Cardiac fibroblast (primary cell): ENCODE measurements at places on chromosomes 12 and 14.

- DNase-seq: peak; percentile 59
Measured at GRCh38 chr14:94180655-94181271, 6.6 kb downstream of the PPP4R4 start.

DNA sequence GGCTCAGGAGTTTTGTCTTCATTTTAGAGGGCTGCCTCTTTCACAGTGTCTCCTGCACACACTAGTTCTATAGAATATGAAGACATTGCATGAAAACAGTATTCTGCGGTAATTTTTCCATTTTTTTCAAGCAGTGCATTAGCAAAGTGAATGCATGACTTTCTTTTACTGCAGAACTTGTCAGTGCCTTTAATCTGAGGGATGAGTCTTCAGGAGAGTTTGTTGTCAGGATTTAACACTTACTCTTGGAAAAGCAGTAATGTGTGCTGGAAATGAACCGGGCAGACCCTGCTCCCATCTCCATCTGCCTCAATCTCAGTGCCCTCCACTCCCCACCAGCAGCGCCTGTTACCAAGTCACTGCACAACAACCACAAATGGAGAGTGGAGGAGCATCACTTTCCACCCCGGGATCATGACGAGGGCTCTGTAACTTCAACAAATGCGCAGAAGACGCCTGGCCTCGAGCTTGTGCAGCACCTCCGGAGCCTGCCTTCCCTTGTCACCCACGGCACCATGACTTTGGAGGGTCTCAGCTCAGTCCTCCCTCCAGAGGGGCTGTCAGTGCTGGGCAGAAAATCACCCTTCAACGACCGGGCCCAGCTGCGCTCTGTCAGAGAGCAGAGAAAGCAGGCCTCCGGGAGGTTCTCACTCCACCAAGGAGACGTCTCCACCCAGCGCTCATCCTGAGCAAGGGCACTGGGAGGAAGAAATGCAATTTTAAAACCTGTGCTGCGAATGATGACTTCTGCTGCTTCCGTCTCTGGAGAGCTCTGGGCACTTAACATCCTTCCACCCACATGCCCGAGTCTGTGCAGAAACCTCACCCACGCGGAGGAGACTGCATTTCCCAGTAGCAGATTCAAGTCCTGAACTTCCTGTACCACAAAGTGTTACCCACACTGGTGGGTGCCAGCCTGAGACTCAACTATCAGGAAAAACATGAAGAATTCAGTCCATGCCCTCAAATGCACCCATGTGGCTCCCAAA lies 255.7 kb downstream of the ADGRD1 start:
- DNase-seq: no peak

DNA sequence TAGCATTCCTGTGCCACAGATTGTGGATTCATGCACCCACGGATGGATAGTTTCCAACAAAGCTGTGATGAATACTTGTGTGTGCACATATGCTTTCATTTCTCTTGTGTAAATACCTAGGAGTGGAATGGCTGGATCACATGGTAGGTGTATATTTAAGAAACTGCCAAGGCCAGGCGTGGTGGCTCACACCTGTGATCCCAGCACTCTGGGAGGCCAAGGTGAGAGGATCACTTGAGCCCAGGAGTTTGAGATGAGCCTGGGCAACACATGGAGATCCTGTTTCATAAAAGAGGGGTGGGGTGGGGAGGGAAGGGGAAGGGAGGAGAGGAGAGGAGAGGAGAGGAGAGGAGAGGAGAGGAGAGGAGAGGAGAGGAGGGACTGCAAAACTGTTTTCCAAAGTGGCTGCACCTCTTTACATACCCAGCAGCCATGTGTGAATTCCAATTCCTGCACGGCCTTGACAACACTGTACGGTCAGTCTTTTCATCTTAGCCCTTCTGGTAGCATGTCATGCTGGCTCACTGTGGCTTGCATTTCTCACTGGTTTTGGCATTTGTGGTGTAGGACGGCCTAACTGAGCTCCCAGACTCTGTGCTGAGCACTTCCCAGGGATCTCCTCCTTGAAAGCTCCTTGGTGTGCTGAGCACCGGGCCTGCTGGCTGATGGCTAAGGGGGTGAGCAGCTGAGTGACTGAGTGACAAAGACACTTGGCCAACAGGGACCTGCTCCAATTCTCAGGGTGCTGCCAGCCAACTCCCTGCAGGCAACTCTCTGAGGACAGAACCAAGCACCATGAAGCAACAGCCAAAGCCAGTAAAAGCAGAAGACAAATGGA lies 27.9 kb downstream of the SYNE3 start:
- DNase-seq: no peak

DNA sequence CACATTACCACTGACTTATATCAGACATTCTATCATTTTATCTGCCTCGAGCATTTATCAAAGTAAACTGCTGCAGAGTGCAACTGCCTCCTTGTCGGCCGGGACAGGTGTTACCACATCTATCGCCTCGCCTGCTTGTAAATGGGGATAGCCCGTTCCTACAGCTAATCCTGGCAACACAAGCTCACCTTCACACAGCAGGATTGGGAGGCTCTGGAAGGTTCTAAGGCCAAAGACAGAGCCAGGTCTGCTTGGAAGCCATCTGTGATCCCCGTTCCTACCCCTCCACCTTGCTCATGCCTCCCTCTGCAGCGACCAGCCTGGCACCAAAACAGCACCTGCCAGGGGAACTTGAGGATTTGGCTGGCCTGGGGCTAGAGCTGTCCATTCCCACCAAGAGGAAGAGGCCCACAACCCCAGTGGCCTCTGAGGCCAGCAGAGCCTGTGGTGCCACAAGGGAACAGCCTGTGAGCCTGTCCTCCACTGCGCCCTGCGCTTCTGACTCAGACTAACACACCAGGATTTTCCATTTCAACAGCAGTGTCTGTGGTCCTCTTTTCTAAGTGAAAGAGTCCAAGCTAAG lies 114.8 kb upstream of the DIO3 start:
- DNase-seq: no peak

- peak; percentile 32 for DNase-seq
Measured at GRCh38 chr12:70197345-70197744, 45.9 kb upstream of the CNOT2 start.

GRCh38 chr12:78719721-78720120 lies 144.9 kb upstream of the SYT1 start:
- no peak for DNase-seq

- peak; percentile 49 for DNase-seq
Measured at GRCh38 chr12:54294152-54294952, 6.5 kb downstream of the NFE2 start.

DNA sequence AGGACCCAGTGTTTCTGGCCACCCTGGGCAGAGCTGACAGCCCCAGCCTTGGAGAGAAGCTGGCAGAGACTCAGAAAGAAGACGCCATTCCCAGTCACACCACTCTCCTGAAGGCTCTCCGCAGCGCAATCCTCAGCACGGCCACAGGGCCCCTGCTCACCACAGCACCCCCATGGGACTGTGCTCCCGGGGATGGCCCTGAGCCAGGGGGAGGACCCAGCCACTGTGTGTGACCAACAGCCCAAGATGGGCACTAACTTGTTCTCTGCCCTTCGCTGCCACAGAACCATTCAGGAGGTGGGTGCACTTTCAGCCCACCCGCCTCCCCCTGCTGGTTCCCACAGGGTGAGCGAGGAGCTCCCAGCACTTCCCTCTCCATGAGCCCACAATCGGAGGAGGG lies 57.1 kb downstream of the CCNK start:
- DNase-seq: no peak

DNA sequence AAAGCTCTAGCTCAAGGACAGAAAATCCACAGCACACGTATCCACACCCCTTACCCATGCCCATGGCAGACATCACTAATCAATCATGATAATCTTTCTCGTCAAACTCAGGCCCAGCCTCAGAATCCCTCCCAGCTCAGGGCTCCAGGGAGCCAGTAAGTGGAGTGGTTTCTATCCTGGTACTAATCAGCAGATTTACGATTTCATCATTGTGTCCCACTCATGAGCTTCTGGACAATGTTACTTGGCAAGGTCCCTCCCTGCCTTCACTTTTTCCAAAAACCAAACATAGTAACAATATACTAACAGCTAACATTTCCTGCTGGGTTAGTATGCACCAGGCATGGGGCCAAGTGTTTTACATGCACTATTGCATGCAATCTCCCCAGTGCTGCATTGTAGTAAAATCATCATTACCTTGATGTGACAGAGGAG lies 45.8 kb upstream of the NCOR2 start:
- peak; percentile 88 for DNase-seq

- DNase-seq: peak; percentile 70
Measured at GRCh38 chr14:25150934-25151790, 101.2 kb upstream of the STXBP6 start.

GRCh38 chr14:36502558-36503508 lies 17.2 kb downstream of the NKX2-1 start:
- no peak for DNase-seq

GRCh38 chr14:100692859-100693558 lies 33.7 kb upstream of the DLK1 start:
- peak; percentile 69 for DNase-seq

DNA sequence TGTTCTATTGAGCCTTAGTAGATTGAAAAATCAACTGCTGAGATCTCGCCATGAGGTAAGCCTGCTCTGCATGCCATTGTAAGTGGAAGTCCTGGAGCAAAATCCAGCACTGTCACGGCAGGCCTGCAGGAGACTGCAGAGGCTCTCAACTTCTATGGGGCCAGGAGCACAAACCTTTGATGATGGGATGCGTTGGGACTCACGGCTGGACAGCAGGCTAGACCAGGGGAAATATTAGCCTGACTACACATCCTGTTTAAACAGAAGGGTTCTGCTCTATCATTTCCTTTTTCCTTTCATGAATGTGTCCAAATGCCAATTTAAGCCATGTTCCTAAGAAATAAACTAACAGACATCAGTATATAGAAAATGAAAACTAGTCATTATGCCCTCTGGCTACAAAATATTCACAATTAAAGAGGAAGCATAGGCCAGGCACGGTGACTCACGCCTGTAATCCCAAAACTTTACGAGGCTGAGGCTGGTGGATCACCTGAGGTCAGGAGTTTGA lies 33.9 kb upstream of the RASSF8 start:
- no peak for DNase-seq

DNA sequence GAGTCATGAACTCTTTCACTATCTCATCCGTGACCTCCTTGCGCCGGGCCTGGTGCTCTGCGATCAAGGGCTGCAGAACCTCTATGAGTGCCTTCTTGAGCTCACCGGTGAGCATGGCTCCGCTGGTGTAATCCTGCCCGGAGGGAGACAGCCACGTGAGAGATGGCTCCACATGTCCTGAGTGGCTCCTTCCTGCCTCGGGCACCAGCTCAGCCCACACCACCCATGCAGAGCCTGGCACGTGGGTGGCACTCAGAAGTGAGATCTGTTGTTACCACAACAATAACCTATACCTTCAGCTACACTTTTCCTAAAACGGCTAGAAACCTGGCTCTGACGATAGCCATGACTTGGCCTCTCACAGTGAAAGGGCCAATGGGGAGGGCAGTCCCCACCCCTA lies 11.8 kb downstream of the SLC25A47 start:
- DNase-seq: no peak

DNA sequence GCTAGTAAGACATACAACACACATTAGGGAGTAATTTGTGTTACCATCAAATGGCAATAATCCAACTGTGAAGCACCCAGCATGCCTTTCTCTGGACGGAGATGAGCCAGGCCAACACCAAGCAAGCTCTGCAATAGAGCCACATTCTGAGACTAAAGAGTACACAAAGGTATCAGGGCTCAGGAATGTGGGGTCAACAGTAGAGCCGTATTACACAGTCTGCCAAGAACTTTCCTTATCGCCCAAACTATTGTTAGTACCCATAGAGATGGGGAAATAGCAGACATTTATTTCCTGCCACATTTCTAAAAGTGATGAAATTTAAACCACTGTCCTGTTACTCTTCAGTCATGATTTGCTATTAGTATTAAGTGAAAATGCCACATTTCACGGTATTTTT lies 113.7 kb downstream of the BMP4 start:
- DNase-seq: peak; percentile 93

GRCh38 chr12:95693689-95694088 lies 96.9 kb downstream of the NTN4 start:
- DNase-seq: no peak

DNA sequence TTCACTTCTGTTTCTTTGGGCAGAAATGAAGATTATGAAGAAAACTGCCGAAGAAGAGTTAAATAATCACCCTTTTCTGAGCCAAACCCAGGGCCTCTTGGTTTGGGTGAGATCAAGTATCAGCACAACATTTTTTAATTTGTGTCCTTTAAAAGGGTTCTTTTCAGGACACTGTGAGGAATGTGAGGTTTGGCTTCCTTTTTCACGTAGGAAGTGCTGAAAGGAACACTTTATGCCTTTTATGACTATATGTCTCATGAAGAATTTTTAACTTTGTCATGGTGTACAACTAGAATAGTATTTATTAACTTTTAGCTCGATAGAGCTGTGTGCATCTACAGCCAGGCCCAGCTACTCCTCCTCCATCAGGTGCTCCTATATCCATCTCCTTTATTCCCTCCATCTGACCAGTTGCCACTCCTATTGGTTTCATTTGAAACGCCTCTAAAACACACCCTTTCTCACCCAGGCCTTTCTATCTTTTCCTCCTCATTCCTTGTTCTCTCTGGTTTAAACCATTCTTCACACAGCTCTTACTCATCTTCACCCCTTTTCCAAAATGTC lies 103.6 kb upstream of the LRIG3 start:
- no peak for DNase-seq

GRCh38 chr14:58574623-58575022 lies 63.1 kb upstream of the DACT1 start:
- DNase-seq: peak; percentile 18

- peak; percentile 96 for DNase-seq
Measured at GRCh38 chr12:6423267-6424007, 21.3 kb upstream of the CD27 start.

DNA sequence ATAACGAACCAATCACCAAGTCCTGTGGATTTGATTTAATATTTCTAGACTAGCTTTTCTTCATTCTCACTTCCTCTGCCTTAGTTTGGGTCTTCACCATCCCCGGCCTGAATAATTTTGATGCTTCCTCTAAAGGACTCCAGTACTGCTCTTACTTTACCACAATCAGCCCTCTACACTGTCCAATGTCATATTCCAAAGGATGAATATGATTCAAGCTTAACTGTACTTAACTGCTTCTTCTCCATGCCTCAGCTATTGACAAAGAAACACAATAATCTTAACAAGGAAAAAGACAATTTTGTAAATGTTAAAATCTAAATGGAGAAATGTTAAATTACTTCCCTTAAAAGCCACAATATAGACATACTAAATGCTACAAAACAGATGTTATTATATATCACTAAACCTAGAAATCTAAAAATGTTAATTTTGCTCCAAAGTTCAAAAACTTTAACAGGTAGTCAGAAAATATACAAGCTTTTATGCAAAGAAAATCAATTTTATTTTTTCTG lies 70.2 kb downstream of the STXBP6 start:
- DNase-seq: no peak

GRCh38 chr12:68344126-68344525 lies 12.0 kb upstream of the MDM1 start:
- DNase-seq: no peak

DNA sequence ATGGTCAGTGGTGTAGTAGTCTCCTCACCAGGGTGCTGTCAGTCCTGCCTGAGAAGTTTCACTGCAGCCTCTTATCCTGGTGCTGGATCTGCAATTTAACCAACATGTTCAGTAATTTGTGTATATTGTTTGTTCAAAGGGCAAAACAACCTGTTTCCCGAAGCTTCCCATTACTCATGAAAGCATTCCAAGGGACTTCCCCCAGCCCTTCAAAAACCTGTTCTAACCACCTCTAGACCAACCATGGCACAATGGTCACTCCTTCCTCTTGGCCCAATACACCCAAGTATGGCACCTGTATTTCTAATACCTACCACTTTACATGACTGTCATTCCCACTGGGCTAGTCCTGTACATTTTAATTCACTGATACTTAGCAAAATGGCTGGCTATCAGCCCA lies 12.1 kb downstream of the CKAP4 start:
- DNase-seq: no peak

GRCh38 chr12:114817571-114818425 lies 133.8 kb upstream of the TBX3 start:
- no peak for DNase-seq
